ENCODE measurements at places on chromosomes 6 and 20.

DNA sequence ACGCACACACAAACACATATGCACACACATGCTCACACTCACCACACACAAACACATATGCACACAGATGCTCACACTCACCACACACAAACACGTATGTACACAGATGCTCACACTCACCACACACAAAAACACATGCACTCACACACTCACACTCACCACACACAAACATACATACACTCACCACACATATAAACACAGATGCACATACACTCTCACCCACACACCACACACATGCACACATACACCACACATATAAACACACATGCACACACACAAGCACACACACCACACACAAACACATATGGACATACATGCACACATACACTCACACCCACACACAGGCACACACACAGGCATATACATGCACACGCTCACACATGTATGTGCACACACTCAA, 112.3 kb downstream of the ERMARD start:
- no peak for DNase-seq

GRCh38 chr6:35993150-35993549, 31.3 kb downstream of the SLC26A8 start:
- DNase-seq = no peak

GRCh38 chr6:47952640-47953039, 158.4 kb downstream of the PTCHD4 start:
- no peak for DNase-seq

GRCh38 chr20:34262488-34263288, 21.5 kb downstream of the ASIP start:
- no peak for DNase-seq

GRCh38 chr6:144104488-144104887, 9.1 kb upstream of the SF3B5 start:
- DNase-seq = no peak

- no peak for DNase-seq
Measured at GRCh38 chr6:131976545-131977061, 25.4 kb upstream of the CCN2 start.

DNA sequence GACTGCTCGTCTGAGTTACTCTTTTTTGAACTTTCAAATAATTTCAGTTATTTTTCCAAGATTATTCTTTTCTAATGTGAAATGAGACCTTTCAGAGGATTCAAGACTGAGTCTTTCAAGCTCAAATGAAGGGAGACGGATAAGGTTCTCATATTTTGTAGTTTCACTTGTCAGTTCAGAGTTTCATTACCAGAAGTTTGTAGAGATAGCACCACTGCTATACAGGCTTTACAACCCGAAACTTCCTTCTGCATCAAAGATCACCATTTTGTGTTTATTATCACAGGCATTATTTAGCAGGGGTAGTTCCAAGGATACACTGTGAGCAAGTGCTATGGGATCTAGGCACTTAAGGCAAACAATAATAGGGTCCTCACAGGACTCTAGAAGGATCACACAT, 74.7 kb upstream of the EPHA7 start:
- DNase-seq = no peak

DNA sequence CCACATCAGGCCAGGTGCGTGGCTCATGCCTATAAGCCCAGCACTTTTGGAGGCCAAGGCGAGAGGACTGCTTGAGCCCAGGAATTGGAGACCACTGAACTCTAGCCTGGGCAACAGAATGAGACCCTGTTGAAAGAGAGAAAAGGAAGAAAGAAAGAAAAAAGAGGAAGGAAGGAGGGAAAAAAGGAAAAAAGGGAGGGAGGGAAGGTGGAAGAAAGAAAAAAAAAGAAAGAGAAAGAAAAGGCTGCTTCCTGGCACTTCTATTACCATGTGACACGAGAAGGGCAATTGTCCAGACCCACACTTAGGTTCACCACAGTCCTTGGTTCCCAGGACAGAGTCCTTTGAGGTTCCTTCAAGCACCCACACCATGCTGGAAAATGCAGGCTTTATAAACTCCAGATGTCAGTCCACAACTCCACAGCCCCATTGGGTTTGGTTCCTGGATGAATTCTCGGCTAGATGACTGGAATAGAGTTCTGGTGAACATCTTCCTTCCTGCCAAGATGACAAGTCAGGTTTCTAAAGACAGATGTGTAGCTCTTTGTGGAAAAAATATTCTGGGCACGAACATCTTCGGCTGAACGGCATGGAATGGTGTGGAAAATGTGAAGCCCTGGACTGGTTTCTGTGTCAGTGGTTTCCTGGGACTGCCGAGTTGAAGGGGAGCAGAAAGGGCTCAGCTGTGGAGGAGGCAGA, 32.5 kb downstream of the NT5E start:
- no peak for DNase-seq

GRCh38 chr6:169763308-169763707, 11.9 kb downstream of the ERMARD start:
- DNase-seq = no peak

All from CD4-positive, alpha-beta T cell treated with Interleukin-21 for 1 hour (primary cell).